ENCODE measurements at places on chromosomes 1 and 21.

GRCh38 chr1:113391649-113392271 lies 1.4 kb downstream of the MAGI3 start:
- DNase-seq: no peak

GRCh38 chr1:11158291-11158690 lies 30.9 kb upstream of the ANGPTL7 start:
- DNase-seq: no peak

DNA sequence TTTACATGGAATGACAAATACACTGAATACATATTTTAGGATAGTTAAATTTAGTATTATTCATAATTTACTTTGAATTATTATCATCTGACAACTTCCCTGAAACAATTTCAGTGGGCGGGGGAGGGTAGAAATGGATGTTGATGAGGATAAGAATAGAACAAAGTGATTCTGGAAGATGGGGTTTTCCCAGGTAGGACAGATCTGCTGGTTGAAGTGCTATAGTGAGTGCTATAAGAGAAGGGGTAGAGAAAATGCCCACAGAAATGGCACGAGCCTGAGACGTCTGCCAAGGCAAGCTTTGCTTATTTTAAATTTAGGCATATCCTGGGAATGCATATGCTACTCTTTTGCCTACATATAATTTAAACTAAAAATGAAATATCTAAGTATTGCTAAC lies 3.2 kb downstream of the CFH start:
- no peak for DNase-seq

DNA sequence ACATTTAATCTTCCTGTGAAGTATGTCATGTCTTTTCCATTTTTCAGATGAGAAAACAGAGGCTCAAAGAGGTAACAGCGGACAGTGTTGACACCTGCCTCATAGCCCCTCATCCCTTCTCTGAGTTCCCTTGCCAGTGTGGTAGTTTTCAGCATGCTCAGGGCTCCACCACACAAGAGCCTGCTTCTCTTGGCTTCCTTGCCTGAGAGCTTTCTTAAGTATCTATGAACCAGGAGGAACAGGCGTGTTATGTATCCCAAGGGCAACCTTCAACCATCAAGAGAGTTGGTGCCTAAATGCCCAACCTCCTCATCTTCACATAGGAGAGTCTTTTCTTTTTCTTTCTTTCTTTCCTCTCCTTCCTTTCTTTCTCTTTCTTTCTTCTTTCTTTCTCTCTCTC lies 5.9 kb upstream of the PAFAH2 start:
- DNase-seq: no peak

DNA sequence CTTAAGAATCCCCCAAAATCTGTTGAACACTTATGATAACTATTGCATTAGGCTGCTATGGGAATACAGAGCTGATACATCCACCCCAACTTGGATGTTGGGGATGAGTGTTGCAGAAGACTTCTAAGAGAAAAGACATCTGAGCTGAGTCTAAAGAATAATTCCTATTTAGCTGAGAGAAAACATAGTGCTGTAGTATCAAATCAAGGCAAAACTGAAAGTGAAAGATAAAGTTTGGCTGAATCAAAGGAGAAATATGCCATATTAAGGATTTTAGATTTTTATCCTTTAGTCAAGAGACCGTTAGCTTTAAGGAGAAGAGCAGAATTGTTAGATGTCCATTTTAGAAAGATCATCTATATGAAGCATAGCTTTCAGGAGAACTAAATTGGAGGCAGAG lies 726.9 kb upstream of the PTBP2 start:
- DNase-seq: no peak

DNA sequence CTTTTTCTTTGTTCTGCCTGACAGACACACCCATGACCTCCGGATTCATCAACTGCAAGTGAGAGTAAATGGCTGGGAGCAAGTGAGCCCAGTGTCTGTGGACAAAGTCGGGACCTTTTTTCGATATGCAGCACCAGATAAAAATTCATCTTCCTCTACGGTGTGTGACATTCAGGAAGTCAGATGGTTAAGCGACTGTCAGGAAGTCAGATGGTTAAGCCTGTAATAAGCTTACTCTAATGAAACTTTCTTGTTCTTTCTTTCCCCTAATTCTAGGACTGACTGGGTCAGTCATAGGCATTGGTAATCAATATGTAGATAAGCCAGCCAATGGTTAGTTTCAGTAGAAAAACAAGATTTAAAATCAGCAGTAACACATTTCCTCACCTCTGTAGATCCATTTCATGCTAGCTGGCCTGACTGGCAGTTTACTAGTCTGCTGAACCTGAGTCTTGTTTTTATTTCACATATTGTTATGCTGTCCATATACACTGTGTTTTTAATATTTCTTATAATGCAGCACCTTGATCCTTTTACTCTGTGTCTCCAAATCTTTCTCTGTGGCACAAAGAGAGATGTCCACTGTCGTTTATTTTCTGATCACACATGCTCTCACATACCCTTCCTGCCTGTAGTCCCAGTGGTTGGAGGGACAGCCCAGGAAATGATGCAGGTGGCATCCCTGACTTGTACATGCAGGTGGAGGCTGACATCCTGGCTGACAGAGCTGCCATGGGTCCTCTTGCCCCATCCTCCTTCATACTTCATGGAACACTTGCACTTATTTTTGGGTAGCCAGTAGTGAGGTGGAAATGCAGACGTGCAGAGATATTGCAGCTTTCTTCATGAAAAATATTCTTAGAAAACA lies 115.8 kb downstream of the VPS13D start:
- no peak for DNase-seq

- DNase-seq: no peak
Observed at GRCh38 chr1:203072002-203072602, 13.7 kb downstream of the MYOG start.

GRCh38 chr1:192951691-192952460 lies 107.3 kb downstream of the UCHL5 start:
- DNase-seq: no peak

GRCh38 chr1:197677752-197678295 lies 97.5 kb downstream of the DENND1B start:
- no peak for DNase-seq

GRCh38 chr1:172774561-172774960 lies 115.7 kb downstream of the FASLG start:
- DNase-seq: no peak

DNA sequence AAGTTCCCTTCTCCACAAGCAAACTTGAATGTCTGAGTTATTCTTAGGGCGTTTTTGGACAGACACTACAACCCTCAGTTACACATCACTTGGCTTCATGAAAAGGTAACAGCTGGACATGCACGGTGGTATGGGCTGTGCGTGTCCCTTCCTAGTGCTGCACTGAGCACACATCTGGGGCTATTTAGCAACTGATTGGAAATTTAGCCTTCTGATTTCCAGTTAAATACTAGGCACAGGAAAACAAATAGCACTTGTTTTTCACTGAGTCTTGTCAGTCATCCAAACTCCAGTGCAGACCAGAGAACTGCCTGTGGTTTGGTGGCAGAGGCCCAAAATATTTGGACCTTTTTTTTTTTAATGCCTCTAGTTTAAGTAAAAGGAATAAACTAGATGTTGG lies 134.7 kb downstream of the TGFBR3 start:
- no peak for DNase-seq

DNA sequence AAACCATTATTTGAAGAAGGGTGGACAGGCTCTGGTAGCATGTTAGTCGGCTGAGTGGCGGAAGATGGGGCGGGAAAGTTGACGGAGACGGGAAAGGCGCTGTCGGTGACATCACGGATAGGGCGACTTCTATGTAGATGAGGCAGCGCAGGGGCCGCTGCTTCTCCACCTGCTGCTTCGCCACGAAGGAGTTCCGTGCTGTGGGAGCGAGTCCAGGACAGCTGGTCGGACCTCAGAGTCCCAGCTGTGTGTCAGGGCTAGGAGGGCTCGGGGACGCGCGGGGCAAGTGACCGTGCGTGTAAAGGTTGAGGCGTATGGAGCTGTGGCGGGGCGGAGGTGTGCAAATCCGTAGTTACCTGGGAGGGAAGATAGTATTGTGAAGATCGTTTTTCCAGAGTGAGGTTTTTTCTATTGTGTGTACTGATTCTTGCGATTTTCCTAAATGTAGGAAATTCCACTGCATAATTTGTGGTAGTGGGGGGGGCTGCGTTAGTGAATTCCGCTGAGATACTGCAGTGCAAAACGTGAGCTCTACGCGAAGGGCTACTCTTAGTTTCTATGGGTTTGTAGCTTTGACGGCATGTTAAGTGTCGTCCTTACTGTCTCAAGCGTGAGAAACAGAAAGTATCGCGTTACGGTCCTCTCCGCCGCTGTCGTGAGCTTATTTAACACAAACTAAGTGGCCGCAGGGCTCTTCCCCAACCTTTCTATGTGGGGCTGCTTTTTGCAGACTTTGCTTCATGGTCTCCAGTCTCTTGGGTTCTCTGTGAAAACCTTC lies 111.2 kb upstream of the NBPF11 start:
- peak; percentile 15 for DNase-seq

- DNase-seq: no peak
Observed at GRCh38 chr1:94819238-94819944, 766 bp upstream of the SLC44A3 start.

DNA sequence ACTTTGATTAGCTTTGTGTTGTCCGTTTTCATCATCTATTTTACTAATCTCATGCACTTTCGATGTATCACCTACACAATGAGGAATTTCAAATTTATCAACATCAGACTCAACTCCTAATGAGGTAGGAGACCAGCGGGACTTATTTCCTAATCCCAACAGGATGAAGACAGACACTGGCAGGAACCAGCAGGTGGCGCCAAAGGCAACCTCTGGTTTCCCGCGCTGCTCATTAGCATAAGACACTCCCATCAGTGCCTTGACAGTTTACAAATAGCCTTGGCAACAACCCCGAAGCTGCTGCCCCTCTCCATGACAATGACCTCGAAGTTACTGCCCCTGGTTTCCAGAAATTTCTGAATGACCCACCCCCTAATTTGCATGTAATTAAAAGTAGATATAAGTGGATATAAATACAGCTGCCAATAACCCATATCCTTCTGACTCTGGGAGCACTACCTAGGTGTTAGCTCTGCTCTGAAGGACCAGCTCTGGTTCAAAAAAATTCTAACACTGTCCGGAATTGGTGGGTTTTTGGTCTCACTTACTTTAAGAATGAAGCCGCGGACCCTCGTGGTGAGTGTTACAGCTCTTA lies 974.8 kb downstream of the ADGRL2 start:
- no peak for DNase-seq

DNA sequence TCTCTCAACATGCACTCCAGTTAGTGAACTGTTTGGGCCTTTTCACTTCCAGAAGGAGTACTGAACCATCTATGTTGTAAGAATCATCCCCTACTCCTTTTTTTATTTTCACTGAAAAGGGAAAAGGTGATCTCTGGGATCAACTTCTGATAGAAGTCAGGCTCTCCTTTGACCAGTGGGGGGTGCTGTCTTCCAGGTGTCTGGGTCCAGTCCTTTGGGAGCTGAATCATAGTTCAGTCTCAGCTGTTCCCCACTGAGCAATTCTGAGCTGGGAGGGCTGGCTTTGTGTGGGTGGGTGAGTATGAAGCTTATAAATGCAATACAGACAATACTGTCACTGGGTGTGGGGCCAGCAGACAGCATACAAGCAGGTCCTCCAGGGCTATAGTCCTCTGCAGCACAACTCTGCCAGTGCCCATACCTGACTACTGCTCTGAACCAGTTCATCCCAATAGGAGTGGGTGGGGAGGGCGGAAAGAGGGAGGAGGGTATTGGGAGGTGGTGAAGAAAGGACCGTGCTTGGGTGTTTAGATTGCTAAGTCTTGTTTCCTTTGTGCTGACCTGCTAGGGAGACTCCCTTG lies 12.5 kb upstream of the SARS1 start:
- no peak for DNase-seq

- no peak for DNase-seq
Observed at GRCh38 chr21:37878946-37879660, 37.2 kb downstream of the KCNJ6 start.

DNA sequence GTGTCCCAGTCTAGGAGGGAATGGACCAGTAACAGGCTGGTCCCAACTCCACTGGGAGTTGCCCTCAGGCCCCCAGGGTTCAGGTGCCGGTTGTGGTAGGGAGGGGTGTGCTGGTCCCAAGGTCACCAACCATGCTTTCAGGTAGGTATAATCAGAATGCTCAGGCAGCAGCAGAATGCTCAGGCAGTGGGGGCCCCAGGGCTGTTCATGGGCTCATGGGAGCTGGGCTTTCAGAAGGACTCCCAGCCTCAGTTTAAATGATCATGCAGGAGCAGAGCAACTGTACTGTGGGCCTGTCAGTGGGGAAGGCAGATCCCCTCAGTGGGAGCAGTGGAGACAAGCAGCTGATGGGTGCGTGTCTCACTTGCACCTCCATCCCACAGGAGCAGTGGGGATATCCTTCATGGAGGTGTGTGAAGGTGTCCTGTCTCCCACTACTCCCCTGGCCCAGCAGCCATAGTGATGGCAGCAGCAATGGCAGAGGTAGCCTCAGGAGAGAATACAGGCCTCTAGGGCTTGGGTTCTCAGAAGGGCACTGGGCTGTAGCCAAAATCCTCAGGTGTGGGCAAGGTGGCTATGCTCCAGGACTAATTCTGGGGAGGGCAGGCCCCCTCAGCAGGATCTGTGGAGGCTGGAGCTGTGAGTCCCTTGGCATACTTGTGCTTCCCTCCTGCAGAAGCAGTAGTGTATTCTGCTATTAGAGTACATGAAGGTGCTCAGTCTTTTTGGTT lies 917.3 kb upstream of the B3GALT2 start:
- no peak for DNase-seq

GRCh38 chr1:228986093-228986904 lies 251.0 kb downstream of the RHOU start:
- no peak for DNase-seq

- DNase-seq: no peak
Observed at GRCh38 chr1:111052246-111052645, 87.6 kb downstream of the DRAM2 start.

- DNase-seq: no peak
Observed at GRCh38 chr1:240813720-240814119, 201.8 kb upstream of the GREM2 start.

DNA sequence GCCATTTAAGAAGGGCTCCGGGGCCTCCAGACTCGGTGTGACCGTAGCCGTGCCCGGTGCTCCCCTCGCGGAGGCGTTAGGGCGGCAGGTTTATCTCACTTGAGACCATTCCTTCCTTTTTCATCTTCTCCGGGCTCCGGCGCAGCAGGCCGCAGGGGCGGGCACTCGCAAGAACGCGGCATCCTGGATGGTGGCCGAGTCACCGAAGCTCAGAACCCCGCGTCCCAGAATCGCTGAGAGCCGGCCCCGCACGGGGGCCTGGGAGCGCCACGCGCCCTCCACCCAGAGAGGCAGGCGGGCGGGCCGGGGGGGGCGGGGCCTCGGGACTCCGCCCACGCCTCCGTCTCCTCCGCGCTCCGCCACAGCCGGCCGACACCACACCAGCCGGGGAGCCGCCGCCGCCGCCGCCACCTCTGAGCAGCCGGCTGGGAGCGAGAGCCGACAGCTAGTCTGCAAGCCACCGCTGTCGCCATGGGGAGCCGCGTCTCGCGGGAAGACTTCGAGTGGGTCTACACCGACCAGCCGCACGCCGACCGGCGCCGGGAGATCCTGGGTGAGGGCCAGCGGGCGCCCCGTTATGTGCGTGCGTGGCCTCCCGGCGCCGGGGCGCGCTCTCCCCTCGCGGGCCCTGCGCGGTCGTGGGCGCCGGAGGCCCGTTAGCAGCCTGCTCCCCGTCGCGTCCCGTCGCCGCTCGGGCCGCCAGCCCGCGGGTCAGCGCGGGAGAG lies at the start of gene DEGS1:
TSS of gene DEGS1 (plus strand) at position 375 of the 725 bp plus-strand sequence. CDS start at position 472, 97 bp downstream.
- peak; percentile 63 for DNase-seq

- no peak for DNase-seq
Observed at GRCh38 chr1:184060316-184060715, 8.8 kb downstream of the TSEN15 start.

- DNase-seq: no peak
Observed at GRCh38 chr21:21039624-21040170, 41.5 kb downstream of the NCAM2 start.
